DMS53 (cell line): ENCODE measurements at places on chromosomes 11 and 22.
A peak's percentile ranks its signal among the peaks of the same experiment; 100 is the strongest.

DNA sequence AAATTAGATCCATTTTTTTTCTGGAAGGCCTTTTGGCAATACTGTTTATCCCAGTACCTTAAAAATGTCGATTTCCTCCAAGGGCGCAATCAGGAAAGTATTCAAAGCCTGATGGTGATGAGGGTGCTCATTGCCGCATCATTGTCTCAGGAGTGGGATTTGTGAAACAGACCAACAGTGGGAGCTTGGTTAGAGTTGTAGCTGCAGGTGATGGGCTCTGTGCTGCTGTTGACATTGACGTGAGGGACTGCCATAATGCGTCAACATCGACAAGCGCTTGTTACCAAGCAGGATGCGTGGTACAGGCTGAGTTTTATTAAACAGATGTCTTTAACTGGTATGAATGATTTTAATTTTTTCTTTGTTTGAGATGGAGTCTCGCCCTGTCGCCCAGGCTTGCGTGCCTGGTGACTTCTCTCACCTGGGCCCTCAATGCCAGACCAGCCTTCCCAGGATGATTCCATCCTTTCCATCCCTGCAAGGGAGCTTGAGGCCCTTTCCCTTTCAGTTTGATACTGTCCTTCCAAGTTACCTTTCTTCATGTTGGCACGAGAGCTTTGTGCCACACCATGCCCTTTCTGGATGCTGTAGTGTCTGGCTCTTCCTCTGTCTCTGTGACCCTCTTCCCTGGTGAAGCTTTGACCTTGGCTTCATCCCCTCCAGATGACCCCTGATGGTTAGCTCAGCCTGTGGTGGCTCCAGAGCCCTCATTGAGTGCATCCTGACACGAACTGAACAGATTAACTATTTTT, 10.6 kb downstream of the MED15 start:
- DNase-seq: no peak

GRCh38 chr11:72204886-72205285, 11.7 kb upstream of the FOLR2 start:
- no peak for DNase-seq

DNA sequence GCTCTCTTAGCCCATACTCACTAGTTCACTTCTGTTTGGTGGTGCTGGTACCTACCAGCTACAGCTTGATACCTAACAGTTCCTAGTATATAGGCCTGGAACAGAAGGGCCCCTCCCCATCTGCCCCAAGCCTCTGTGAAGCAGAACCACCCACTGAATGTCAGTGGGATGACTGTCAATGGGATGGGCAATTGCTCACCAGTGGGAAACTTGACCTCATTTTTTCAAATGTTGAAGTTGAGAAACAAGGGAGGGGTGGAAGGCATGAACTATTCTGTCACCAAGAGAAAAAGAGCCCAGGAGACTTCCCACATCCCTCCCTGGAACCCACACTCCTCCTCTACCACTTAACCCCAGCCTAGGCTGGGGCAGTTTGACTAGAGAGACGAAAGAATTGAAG, at the start of gene NLRP10:
Gene NLRP10 (minus strand): TSS at position 62 of the 400 bp plus-strand sequence. CDS start 1,952 bp downstream, outside the sequence.
- no peak for DNase-seq

GRCh38 chr11:2434506-2435255, 9.6 kb downstream of the TRPM5 start:
- DNase-seq: no peak

GRCh38 chr11:61881397-61881796, 9.9 kb downstream of the FADS3 start:
- DNase-seq: no peak

- peak; percentile 81 for DNase-seq
These were observed 475 bp downstream of the MAPK12 start for GRCh38 chr22:50260801-50261614.

GRCh38 chr11:79444923-79445322, 4.1 kb upstream of the TENM4 start:
- no peak for DNase-seq

DNA sequence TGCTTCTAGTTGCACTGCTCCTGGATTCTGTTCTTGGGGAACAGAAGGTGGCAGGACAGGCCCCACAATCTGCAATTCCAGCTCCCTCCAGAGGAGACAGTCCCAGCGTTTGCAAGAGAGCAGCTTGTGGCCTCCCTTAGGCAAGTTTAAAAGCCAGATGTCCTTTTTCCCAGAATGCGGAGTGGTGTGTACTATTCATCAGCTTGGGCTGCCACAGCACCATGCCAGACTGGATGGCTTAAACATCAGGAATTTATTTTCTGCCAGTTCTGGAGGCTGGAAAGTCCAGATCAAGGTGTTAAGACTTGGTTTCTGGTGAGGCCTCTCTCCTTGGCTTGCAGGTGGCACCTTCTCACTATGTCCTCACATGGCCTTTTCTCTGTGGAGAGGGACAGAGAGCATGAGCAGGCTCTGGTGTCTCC, 11.7 kb downstream of the MIAT start:
- DNase-seq: peak; percentile 48

DNA sequence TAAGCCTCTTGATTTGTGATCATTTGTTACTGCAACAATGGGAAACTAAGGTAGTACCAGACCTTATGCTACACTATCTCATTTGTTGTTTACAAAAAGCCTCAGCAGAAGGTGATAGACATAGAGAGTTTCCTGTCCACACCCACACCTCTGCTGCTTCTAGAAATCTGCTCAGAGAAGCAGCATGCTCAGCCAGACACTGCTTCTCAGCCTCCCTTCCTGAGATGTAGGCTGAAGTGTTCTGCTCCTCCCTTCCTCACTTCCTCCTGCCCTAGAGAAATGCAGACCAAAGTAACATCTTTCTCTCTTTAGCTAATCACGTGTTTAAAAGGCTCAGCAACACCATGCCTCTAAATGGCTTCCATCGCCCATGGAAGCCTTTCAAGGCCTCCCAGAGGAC, 88.4 kb downstream of the SLC1A2 start:
- DNase-seq: no peak

GRCh38 chr22:50083462-50084079, 1.7 kb downstream of the MLC1 start:
- no peak for DNase-seq

GRCh38 chr11:34044664-34045485, 6.7 kb upstream of the CAPRIN1 start:
- peak; percentile 71 for DNase-seq

- peak; percentile 93 for DNase-seq
These were observed 1.4 kb downstream of the ASCL2 start for GRCh38 chr11:2268729-2269600.

DNA sequence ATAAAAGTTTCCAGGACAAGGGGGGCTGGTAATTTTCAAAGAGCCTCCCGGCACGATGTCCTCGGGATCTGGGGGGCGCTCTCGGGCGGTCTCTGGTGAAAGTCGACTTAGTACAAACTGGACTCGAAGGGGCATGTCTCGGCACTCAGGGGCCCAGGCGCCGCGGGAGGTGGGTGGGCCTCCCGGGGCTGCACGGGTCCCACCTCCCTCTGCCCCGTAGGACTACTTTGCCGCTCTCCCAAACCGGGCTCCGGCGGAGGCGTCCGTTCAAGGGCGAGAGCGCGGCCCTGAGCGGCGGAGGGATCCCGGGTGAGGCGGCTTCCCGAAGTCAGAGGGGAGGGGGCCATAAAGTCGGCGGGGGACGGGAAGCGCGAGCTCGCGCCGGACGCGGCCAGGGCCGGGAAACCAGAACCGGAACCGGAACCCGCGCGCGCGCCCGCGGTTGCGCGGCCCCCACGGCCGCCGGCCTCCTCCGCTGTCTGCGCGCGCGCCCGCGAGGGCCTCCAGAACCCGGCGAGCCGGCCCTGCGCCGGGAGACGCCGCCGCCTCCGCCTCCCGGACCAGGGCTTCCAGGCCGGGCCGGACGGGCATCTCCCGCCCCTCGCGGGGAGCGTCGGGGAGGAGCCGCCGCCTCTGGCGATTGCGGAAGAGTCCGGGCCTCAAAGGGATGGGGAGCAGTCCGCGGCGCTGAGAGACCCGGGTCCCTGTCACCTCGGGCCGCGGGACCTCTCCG, at the start of gene ARHGEF12:
Gene ARHGEF12 (plus strand): TSS at position 506 of the 733 bp plus-strand sequence. CDS start 831 bp downstream, outside the sequence.
- DNase-seq: peak; percentile 99

- DNase-seq: no peak
These were observed 259.1 kb upstream of the PLET1 start for GRCh38 chr11:112519751-112520150.

DNA sequence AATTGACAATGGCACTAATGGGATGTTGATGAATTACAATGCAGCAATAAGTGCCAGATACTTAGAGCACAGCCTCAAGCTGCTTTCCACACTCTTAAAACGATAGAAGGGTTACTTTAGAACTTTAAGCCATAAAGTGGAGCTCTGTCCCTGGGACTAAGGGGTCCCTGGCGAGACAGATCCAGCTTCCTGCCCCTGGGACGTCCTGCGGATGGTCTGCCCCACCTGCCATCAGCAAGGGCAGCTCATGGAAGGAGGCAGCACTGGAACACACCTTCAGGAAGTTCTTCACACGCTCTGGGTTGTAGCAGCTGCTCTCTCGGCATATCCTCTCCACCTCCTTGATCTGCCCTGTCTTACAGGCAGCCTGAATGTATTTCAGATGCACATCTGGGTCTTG, 45.1 kb upstream of the SLC25A1 start:
- DNase-seq: no peak

- DNase-seq: no peak
These were observed 2.0 kb upstream of the STIM1 start for GRCh38 chr11:3853545-3853842.

DNA sequence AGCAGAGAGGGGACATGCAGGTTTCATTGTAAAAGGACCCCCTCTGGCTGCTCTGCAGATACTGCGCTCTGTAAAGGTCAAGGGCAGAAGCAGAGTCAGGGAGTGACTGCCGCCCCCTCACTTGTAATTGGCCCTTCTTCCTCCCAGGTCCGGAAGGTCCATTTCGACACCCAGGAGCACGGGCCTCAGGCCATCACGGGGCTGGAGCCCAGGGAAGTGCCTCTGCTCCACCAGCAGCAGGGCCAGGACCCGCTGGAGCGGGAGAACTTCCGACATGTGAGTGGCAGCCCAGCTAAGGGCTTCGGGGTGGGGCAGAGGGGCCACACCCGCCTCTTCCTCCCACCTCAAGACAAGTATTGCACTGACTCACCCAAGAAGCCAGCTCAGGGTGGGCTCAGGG, 24.0 kb upstream of the LRRC10B start:
- no peak for DNase-seq
